ENCODE measurements at places on chromosomes 1 and 21. TPM values are rescaled to one million over a fixed set of nuclear protein-coding genes. Genes with fewer than 3 reads are reported as not detected.

Gene TMEM81
- total RNA-seq = 0.65 TPM

Gene SLC5A9
- not detected for total RNA-seq

Gene AQP10
- total RNA-seq = not detected

Gene S100A9
- not detected for total RNA-seq

Gene CRTC2
- total RNA-seq = 15.3 TPM

Gene OR2T27
- not detected for total RNA-seq

Gene TEKT2
- 0.11 TPM for total RNA-seq

Gene GBP6
- total RNA-seq = 0.11 TPM

Gene SLC30A10
- total RNA-seq = not detected

Gene KIRREL1
- 32.6 TPM for total RNA-seq

Gene TNFAIP8L2
- not detected for total RNA-seq

Gene GJB3
- 178 TPM for total RNA-seq

Gene VHLL
- total RNA-seq = not detected

Gene FLVCR1
- total RNA-seq = 9.0 TPM

Gene CNR2
- total RNA-seq = not detected

Gene CD1E
- total RNA-seq = not detected

Gene CENPS
- 18.5 TPM for total RNA-seq

Gene CTSE
- total RNA-seq = not detected

Gene ZBTB21
- 9.4 TPM for total RNA-seq

Gene AGMAT
- total RNA-seq = not detected

Gene MRPL39
- 17.8 TPM for total RNA-seq

Gene KCNE2
- not detected for total RNA-seq

Gene SV2A
- 2.1 TPM for total RNA-seq

Gene FH
- total RNA-seq = 66.3 TPM

Gene SH2D2A
- 1.2 TPM for total RNA-seq

Gene CELA3B
- total RNA-seq = not detected

Gene ATP8B2
- total RNA-seq = 16.9 TPM

Gene KRTAP22-2
- not detected for total RNA-seq

Gene CTNNBIP1
- 38.5 TPM for total RNA-seq

Gene PPM1J
- 5.2 TPM for total RNA-seq

Gene AXDND1
- 0.79 TPM for total RNA-seq

Data from placental epithelial cell (primary cell).